ENCODE measurements at places on chromosomes 6 and 20.

- DNase-seq = no peak
Observed at GRCh38 chr6:118581489-118581959, 33.4 kb downstream of the PLN start.

DNA sequence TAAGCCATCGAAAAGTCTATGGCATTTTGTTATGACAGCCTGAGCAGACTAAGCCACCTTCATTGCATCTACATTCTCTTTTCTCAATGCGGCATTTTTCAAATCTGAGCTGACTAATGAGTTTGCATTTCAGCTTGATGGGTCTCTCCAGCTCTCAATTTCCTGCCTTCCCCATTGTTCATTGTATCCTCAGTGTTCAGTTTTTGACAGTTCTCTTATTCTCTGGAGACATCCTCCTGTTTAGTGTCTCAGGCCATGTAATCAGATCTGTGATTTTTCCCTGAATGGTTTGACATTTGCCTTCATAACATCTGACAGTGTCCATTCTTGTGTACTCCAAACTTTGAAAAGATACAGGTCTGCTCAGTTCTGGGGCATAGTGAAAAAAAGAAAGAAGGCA lies 27.9 kb upstream of the MCM3 start:
- no peak for DNase-seq

DNA sequence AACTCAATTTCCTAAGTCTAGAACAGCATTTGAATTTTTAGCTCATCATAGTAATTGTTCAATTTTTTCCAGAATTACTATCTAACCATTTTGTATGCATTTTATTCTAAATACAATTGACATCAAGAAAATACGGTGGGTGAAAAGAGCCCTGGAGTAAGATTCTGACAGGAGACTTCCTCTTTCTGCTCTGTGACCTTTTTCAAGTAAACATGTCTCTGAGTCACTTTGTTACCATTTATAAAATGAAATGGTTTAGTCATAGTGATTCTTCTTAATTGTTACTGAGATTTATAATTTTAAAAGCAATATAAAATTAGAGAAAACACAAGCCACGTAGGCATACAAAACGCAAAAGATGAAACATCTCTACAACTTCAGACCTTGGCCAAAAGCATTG lies 80.2 kb downstream of the PLCB1 start:
- DNase-seq = no peak

DNA sequence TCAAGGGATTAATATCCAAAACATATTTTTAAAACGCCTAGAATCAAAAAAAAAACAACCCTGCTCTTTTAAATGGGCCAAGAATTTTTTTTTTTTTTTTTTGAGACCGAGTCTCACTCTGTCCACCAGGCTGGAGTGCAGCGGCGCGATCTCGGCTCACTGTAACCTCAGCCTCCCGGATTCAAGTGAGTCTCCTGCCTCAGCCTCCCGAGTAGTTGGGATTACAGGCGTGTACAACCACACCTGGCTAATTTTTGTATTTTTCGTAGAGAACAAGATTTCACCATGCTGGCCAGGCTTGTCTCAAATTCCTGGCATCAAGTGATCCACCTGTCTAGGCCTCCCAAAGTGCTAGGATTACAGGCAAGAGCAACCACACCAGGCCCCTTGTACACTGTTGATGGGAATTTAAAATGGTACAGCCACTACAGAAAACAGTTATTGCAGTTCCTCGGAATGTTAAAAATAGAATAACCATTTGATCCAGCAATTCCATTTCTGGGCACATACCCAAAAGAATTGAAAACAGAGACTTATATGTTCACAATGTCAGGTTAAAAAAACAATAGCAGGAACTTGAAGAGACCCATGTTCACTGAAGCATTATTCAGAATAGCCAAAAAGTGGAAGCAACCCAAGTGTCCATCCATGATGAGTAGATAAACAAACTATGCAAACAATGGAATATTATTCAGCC lies 3.1 kb upstream of the MYL9 start:
- DNase-seq = peak; percentile 67

DNA sequence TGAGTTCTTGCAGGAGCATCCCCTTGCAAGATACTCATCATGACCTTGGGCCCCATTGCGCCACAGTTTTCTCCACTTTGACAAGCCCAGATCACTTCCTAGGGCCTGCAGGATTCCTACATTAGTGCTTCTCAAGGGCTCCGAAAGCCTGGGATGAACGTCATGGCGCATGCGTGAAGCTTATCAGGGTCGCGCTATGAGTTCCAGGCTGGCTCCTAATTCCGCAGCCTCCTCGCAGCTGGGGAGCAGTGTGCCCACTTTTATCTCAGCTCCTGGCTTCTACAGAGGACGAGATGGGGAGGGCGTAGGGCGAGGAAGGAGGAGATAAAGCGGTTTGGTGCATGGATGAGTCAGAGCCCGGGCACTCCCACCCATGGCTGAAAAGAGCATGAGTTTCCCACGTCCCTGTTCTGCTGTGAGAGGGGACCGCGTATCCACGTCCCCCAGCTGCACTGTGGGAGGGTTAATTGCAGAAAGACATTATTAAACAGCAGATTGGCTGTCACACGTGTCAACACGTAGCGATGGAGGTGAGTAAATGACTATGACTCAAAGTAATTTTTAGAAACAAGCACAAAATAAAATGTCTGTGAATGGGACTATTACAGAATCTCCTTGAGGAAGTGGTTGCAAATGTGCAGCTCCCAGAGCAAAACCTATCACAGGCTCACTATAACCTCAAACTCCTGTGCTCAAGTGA lies 72.9 kb upstream of the DSP start:
- no peak for DNase-seq

GRCh38 chr6:24274441-24275083 lies 83.3 kb downstream of the DCDC2 start:
- no peak for DNase-seq

- no peak for DNase-seq
Observed at GRCh38 chr20:38985603-38986170, 23.5 kb downstream of the DHX35 start.

DNA sequence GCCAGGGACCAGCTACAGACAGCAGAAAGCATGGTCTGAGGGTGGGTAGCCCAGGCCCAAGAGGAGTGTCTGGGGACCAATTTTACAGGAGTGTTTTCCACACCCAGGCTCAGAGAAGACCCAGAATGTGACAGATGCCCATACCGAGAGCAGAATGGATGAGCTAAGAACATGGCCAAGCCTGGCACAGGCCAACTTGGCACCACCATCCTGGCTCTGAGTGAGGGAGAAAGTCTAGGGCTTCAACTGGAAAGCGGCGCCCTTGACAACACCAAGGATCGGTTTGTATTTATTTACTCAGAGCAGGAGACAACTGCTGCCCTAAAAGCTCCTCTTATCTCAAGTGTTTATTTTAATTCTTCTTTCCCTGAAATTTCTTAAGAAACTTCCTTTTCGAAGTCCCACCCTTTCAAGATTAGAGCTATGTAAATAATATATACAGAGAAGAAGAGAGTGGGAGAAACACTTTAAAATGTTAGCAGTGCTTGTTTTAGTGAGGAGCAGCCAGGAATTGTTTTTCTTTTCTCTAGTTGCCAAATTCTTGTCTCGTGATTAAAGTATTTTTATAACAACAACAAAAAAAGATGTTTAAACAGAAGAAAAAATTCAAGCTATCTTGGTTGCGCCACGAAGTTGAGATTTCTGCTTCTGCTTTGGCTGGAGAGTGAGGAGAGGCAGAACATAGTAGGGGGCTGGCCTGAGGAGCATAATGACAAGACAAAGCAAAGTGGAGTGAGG lies 16.2 kb downstream of the TNXB start:
- no peak for DNase-seq

GRCh38 chr6:36149476-36149875 lies 19.2 kb downstream of the MAPK13 start:
- DNase-seq = no peak

- DNase-seq = no peak
Observed at GRCh38 chr6:144954241-144954556, 669.1 kb downstream of the UTRN start.

DNA sequence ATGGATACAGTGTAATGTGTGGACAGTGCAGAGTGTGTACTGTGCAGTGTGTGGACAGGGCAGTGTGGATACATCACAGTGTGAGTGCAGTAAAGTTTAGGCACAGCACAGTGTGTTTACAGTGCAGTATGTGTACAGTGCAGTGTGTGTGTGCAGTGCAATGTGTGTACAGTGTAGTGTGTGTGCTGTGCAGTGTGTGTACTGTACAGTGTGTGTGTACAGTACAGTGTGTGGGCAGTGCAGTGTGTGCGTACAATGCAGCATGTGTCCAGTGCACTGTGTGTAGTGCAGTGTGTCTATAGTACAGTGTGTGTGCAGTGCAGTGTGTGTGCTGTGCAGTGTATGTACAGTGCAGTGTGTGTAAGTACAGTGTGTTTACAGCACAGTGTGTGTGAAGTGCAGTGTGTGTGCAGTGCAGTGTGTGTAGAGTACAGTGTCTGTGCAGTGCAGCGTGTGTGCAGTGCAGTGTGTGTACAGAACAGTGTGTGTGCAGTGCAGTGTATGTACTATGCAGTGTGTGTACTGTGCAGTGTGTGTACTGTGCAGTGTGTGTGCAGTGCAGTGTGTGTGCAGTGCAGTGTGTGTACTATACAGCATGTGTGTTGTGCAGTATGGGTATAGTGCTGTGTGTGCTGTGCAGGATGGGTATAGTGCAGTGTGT lies 385.2 kb downstream of the KIF16B start:
- no peak for DNase-seq

DNA sequence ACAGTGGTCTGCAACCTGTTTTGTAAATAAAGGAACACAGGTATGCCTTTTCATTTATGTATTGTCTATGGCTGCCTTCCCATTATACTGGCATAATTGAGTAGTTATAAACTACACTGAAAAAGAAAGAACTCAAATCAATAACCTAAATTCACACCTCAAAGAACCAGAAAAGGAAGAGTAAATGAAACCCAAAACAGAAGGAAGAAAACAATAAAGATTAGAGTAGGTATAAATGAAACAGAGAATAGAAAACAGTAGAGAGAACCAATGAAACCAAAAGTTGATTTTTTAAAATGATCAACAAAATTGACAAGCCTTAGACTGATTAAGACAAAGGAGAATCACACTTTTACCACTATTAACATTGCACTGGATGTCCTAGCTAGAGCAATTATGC lies 34.7 kb downstream of the FAM184A start:
- DNase-seq = no peak

DNA sequence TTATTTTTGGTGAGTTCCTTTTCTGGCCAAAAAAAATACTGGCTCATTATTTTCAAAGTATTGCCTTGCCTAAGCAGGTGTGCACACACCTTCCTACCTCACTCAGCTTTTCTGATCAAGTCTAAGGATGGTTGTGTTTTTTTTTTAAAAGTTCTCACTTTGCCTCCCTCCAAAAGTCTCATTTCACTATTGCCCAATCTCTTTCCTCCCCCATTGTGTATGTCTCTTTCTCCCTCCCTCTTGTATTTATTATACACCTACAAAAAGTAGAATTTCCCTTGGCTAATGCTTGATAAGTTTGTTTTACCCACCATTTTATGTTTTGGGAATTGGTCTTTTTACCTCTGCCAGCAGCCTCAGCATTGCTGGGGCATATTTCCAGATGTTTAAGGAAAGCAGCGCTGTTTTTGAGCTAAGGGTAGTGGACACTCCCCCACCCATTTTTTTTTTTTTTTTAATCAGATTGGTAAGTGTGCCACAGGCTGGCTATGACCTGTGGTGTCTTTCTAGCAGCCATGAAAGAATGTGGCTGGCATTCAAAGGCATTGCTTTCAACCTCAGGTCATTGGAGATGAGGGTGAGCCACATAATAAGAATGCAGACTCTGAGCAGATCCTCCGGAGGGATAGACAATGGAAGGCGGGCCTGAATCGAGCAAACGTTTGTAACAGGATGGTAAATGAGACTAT lies 668.6 kb downstream of the UTRN start:
- peak; percentile 13 for DNase-seq

DNA sequence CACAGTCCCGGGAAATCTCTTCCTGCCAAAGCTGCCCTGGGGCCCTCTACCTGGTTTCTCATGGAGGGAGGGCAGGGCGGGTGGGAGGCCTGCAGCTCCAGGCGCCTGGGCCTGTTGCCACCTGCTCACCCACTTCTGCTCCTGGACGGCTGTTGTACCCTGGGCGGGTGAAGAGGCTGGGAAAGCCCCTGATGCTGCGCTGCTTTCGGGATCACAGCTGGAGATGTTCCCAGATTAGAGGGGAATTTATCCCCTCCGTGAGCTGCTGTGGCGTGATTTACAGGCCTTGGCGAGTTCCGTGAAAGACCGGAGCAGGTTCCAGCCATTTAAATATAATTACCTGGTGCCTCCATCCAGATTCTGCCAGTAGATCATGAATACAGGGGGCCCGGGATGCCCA lies 12.3 kb upstream of the VSTM2L start:
- DNase-seq = no peak

DNA sequence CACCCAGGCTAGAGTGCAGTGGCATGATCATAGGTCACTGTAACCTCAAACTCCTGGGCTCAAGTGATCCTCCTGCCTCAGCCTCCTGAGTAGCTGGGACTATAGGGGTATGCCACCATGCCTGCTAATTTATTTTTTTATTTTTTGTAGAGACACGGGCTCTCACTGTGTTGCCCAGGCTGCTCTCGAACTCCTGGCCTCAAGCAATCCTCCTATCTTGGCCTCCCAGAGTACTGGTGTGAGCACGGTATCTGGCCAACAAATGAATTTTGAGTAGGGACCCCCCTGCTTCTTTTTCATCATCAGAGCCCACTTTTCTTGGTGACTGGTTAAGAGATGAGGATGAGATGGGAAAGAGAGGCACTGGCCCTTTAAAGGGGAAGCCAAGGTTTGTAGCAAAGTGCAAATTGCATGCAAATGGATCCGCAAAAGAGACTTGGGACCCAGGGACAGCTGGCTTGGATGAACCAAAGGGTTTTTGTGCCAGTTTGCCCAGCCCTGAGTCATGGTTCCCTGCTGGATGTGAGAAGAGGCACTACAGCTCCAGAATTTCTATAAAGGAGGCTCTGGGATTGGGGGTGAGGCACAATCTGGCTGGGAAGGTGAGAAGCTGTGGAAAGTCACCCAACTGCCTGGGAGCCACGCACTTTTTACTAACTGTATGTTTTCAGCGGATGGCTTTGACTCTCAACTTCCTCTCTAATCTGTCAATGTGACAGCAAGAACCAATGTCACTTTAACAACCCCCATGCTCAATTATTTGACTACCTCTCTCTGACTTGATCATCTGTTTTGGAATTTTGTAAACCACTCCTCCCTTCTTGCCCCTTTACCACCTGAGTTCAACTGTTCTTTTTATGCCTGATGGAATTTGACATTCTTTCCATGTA lies 58.7 kb upstream of the RNF24 start:
- DNase-seq = no peak

- no peak for DNase-seq
Observed at GRCh38 chr6:89489078-89489477, 56.1 kb downstream of the ANKRD6 start.

GRCh38 chr20:46293084-46293483 lies 15.2 kb downstream of the CDH22 start:
- no peak for DNase-seq

All from smooth muscle cell of the brain vasculature (primary cell).